Cardiac fibroblast (primary cell): ENCODE measurements at places on chromosomes 7 and 10.

- DNase-seq: no peak
Observed at GRCh38 chr7:157699357-157700013, 362.7 kb downstream of the DNAJB6 start.

- DNase-seq: no peak
Observed at GRCh38 chr7:151420144-151420543, 10.3 kb upstream of the WDR86 start.

DNA sequence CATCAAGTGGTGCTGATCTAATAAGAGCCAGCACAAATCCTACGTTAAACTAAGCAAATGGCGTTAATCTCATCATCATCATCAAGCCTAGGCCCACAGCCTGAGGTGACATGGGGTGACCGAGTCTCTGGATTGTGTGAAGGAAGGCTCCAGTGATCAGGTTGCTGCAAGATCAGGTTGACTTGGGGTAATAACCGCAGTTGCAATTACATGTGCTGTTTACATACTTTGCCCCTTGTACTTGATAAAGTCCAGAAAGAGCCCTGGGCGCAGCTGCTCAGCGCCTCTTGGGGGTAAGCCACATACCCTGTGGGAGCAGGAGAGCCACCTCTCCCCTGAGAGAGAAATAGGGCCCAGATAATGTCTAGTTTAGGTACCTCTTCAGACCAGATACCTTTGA lies 228.1 kb downstream of the WDR11 start:
- DNase-seq: no peak

- DNase-seq: peak; percentile 64
Observed at GRCh38 chr10:76444034-76444800, 1012.8 kb downstream of the LRMDA start.

GRCh38 chr7:45241339-45242109 lies 83.9 kb downstream of the RAMP3 start:
- DNase-seq: no peak

DNA sequence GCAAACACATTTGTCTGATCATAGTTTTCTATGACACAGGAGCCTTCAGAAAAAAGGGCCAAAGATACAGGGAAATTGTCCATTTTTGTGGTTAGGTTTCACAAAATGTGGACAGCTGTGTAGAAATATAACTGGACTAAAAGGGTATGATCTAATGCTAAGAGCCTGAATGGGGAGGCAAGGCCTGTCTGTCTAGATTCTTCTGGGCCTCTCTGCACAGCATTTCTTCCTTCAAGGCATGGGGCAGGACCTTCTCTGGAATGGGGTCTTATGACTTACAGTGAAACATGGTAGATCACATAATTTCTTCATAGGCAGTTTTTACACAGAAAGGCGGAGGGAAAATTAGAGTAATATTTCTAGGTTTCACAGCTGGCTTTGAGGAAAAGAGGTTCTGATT lies 795.7 kb downstream of the GRID1 start:
- no peak for DNase-seq

- peak; percentile 88 for DNase-seq
Observed at GRCh38 chr7:47435889-47436312, 146.0 kb downstream of the TNS3 start.

- DNase-seq: no peak
Observed at GRCh38 chr10:42984035-42984610, 92.7 kb upstream of the RET start.

DNA sequence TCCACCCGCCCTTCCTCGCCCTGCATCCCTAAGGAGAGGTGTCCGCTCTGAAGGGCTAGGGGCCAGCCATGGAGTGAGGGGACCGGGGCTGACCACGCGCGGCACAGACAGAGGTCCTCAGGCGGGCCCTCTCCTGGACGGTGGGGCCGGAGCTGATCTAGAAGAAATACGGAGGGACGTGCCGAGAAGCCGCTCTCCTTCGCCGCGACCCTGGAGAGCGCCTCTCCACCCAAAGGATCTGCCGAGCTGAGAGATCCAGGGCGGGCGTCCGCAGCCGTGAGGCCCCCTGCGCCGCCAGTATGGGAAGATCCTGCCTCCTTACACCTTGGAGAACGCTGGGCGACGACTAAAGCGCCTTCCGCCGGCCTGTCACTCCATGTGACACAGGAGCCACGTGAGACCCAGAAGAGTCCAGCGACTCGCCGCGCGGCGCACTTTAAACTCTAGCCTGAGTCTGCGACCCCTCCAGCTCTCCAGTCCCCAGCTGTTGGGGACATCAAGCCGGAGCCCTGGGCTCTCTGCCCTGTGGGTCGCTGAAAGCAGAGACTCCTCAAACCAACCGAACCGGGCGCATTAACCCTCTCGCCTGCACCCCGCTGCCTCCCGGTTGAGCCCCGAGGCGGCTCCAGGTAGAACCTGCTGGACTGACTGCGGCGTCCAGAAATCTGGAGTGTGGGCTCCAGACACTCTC lies 1.5 kb upstream of the SFMBT2 start:
- DNase-seq: no peak

DNA sequence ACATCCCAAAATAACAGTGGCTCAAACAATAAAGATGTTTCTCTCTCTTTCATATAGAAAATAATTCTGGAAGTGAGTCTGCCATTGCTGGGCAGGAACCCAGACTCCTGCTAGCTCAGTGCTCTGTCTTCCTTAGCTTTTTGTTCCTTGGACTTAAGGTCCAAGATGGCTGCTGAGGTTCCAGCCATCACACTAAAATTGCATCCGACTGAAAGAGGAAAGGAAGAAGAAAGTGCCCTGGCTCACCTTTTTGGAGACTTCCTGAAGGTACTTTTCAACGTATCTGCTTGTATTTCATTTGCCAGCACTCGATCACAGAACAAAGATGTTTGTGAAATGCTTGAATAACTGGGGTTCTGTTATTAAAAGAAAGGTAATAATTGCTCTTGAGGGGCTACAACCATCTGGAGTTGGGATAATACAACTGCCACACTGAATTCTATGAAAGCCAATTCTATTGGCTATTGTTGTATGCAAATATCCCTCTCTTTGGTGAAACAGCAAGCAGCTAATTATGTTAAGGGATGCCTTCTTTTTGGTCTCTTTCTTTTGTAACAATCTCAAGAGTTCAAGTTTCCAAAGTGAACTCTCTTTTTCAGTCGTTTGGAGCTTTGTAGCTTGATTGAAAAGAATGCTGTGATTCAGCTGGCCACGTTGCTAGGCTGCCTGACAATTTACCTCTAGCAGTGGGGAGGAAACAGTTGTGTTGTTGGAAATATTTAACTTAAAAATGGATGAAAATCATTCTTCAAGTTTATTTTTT lies 83.9 kb downstream of the BAMBI start:
- no peak for DNase-seq

GRCh38 chr7:137771679-137772078 lies 75.1 kb downstream of the DGKI start:
- DNase-seq: peak; percentile 94

- no peak for DNase-seq
Observed at GRCh38 chr7:128303643-128304042, 40.1 kb downstream of the RBM28 start.

GRCh38 chr10:93604146-93604545 lies 3.1 kb upstream of the RBP4 start:
- no peak for DNase-seq

DNA sequence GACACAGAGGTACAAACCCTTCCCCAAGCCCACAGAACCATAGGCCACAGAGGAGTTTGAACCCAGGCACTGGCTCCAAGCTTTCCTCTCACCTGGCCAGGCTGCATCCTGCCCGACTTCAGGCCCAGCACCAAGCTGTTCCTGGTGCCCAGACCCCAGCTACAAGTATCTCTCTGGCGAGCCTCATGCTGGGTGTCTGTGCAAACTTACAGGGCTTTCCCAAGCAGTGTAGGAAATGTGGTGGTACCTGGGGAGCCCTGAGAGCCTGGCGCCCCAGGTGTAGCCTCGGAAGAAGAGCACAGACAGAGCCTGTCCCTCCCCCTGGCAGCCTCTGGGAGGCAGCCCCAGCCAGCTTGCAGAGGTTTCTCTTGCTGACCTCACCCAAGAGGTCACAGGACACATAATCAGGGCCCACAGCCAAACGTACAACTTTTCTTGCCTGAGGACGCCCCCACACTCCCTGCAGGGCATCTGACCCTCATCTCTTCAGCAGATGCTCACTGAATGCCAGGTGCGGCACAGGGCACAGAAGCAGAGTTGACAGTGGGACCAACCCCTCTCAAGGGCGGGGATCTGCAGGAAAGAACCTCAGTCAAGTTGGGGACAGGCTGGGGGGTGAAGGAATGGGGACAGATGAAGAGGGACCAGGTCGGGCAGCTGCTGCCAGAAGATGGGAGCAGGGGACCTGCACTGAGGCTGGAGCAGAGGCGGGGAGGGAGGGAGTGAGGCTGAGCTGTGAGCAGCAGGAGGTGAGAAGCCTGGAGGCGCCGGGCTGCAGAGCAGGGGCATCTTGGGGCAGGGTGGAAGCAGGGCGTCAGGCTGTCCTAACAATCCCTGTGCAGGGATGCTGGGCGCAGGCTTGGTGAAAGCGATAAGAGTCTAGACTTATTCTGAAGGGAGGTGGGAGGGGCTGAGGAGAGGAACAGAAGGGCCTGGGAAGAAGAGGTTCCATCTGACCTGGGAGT lies 16.3 kb upstream of the MYL7 start:
- no peak for DNase-seq

DNA sequence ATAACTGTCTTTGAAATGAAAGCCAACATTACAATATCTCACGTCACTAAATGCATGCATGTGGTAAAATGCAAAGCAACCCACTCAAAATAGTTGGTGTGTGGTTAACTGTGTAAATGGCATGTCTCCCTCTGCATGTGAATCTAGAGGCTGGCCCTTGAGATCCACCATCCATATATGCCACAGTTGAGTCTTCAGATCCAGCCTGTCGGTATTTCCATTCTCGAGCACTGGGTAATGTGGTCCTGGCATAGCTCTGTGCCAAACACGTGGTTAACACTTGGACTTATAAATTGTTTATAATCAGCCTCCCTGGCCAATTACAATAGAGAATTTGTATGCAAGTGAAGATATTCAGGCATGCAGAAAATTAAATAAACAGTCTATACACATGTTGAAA lies 90.3 kb downstream of the LYZL1 start:
- DNase-seq: no peak

GRCh38 chr7:44324481-44325200 lies 753 bp downstream of the CAMK2B start:
- DNase-seq: no peak

GRCh38 chr10:99341860-99342490 lies 12.8 kb downstream of the CNNM1 start:
- DNase-seq: peak; percentile 56

DNA sequence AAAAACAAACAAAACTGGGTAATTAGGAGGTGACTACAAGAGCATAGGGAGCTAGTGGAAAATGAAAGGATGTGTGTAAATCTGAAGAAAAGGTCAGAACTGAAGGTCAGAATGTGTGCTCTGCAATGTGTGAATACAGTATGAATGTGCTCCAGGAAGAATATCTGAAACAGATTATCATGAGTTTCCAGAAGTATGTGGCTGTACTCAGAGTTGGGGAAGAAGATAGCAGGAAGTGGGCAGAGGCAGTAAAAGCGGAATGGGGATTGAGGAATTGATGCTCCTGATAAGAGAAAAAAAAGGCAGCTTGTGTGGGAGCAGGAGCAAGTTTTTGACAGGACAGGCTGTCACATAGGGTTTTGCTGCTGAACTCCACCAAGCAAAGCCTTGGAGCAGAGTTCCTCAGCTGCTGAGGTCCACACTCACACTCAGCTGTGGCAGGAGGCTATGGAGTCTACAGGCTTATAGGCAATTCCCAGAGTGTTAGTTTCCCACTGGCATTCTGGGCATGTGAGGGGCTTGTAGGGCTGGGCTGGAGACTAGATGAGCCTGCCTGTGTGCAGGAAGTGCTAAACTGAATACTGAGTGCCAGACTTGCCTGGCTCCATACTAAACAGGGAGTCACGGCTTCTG lies 22.9 kb downstream of the H2AZ2 start:
- no peak for DNase-seq

GRCh38 chr7:78703391-78703790 lies 750.1 kb downstream of the MAGI2 start:
- no peak for DNase-seq

GRCh38 chr7:123748171-123748733 lies 551 bp downstream of the WASL start:
- DNase-seq: peak; percentile 45

- no peak for DNase-seq
Observed at GRCh38 chr10:88676283-88677060, 12.2 kb downstream of the LIPF start.

DNA sequence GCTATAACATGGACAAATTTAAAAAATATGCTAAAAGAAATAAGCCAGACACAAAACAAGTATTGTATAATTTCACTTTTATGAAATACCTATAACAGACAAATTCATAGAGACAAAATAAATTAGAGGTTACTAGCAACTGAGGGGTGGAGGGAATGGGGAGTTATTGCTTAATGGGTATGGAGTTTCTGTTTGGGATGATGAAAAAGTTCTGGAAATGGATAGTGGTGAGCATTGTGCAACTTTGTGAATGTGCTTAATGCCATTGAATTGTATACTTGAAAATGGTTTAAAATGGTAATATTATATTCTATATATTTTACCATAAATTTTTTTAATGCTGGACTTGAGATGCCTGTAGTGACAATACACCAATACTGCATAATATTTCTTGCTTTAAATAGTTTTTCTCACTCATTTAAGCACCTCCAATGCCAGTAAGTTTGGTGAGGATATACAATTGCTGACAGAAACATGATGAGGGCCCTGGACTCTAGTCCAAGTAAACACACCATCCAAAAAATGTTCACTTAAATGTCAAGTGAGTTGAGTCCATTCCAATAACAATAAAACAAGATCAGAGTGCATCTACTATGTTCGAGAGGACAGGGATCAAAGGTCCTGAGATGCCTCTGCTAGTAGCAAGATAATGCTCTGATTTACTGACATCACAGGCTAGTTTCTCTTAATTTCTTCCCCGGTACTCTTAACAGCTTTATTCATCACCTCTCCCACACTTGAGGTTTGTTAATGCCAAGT lies 71.9 kb downstream of the NT5C2 start:
- DNase-seq: peak; percentile 54

GRCh38 chr7:5621776-5622175 lies 159.7 kb downstream of the RNF216 start:
- DNase-seq: no peak

DNA sequence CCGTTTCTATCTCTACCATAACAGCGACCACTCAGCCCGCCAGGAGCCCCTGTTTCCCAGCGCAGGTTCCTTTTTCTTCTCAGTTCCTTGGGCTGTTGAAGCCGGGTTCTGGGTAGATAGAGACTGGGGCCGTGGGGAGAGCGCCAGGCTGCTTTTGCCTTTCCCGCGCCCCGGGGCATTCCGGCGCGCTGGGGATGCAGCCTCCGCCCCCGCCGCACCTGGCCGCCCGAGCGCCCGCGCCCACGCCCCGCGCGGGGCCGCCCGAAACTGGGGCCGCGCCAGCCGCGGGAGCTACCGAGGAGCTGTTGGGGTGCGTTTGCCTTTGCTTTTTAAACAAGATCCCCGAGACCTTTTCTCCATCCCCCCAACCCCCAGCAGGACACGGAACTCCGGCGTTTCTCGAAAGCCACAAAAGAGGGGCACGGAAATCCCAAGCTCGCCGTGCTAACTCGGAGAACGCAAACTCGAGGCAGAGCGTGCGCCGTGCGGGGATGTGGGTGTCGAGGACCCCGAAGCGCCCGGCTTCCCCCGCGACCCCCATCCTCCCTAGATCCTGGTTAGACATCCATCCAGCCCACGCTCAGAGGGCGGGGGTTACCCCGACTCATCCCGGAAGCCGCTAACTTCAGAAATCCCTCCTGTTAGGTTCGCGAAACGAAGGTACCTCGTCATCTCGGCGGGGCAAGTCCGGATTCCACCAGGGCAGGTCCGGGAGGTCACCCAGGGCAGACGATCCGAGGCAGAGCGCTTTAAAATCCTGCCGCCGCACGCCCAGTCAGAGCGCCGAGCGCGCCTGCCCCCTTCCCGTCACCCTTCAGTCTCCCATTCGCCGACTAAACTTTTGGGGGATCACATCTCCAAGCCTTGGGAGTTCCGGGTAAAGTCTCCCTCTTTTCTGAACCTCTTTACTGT lies 1.0 kb downstream of the GRM8 start:
- no peak for DNase-seq
